CD8-positive, alpha-beta memory T cell (primary cell): ENCODE measurements at places on chromosomes 11 and 22. TPM values are rescaled to one million over a fixed set of nuclear protein-coding genes. Genes with fewer than 3 reads are reported as not detected.

CTTN gene
- total RNA-seq, result 19.3 TPM

TYMP gene
- total RNA-seq, result 86.1 TPM

- DNase-seq, result no peak
Measured at GRCh38 chr11:101914341-101914737, 471 bp upstream of the CEP126 start.

GRCh38 chr11:10444725-10445315, 10.2 kb upstream of the AMPD3 start:
- DNase-seq, result no peak

STK33 gene
- 3.4 TPM for total RNA-seq

- DNase-seq, result no peak
Measured at GRCh38 chr11:62013537-62014476, 46.4 kb upstream of the FTH1 start.

DNA sequence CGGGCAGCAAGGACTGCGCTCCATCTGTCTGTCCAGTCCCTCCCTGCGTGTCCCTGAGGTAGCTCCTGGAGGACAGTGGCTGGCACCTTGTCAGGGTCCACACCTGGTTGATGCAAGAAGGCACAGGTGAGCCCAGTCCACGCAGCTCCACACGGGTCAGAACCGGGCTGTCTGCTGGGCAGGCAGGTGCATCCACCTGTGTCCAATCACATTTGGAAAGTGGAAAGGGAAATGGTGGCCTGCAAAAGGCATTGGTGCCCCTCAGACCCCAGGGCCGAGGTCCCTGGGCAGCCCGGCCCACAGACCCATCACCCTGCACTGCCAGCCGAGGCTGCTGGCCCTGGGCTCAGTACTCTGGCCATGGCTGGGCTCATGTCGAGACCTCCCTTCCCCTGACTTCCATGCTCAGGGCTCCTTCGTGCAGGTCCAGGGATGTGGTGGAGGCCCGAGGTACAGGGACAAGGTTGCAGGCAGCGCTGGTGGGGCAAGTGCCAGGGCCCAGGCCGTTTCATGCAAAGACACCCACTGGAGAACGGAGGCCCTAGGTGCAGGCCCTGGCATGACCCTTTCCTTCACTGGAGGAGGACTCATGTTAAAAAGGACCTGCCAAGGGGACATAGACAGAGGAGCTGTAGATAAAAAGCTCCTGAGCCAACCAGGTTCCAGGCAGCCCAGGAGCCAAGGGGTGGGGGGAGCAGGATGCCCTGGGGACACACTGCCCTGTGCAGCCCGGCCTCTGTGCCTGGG, 38.9 kb upstream of the TH start:
- no peak for DNase-seq

GRCh38 chr11:33674035-33674814, 26.4 kb downstream of the C11orf91 start:
- no peak for DNase-seq

- DNase-seq, result no peak
Measured at GRCh38 chr11:71995726-71996291, 2.9 kb upstream of the IL18BP start.

DNA sequence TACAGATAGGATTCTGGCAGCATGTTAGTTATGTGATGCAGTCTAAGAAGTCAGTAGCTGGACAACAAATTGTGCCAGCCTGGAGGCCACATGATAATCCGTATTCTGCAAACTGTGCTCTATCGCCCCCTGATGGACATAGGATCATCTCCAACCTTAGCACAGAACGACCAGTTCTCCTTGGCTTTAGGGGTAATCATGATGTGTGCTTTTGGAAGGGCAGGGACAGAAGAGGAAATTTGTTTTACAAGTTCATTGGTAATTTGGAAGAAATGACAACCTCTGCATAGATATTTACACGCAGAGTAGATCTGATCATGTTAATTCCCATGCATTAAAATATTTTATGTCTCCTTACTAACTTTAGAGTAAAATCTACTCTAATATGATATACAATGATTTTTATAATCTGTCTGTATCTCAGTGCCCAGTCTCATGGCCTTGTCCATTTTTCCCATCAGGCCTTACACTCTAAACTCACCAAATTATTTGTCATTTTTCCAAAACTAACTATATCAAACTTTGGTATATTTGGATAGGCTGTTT, 12.1 kb downstream of the OR10D3 start:
- no peak for DNase-seq

DNA sequence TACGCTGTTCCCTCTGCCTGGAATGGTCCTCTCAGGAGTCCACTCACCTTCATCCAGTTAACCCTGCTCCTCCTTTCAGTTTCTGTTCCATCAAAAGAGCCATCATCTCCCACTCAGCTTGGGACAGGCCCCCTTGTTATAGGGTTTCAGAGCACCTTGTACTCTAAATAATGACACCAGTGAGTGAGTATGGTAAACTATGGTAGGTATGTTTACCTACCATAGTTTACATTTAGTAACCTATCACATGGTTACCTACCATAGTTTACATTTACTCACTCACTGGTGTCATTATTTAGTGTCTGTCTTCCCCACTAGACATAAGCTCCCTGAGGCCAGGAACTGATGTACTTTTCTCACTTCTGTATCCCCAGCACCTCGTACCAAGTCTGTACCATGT, 130.2 kb upstream of the SESN3 start:
- DNase-seq, result no peak

APOA1 gene
- total RNA-seq, result 0.48 TPM

DNA sequence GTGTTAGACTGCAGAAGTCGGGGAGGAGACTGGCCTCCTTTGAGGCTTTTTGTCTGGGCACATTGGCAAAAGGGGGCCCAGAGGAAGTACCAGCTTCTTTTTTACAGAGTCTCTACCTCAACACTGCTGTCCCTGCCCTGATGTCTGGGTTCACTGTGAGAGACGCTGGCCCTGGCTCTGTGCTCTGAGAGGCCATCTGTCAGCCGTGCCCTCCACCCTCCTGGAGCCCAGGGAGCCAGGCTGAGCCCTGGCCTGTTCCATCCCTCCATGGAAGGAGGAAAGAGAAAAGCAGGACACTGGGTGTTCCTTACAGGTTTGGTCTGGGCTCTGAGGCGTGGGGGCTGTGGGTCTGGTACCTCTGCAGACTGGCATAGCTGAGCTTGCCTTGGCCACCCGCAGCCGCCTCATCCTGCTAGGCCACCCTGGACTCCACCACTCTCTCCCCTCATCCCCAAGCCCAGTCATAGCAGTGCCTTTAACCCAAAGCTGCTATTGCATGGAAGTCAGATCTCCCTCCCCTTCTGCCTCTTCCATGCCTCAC, 105.5 kb upstream of the PARVA start:
- no peak for DNase-seq

ACAT1 gene
- 71.6 TPM for total RNA-seq

GRCh38 chr11:8097468-8097867, 16.5 kb downstream of the TUB start:
- no peak for DNase-seq

WNT11 gene
- total RNA-seq, result not detected
